Muscle of leg (tissue), 16 donors: ENCODE measurements at places on chromosomes 7 and 10. TPM values are rescaled to one million over a fixed set of nuclear protein-coding genes. Genes with fewer than 3 reads are reported as not detected.

DNA sequence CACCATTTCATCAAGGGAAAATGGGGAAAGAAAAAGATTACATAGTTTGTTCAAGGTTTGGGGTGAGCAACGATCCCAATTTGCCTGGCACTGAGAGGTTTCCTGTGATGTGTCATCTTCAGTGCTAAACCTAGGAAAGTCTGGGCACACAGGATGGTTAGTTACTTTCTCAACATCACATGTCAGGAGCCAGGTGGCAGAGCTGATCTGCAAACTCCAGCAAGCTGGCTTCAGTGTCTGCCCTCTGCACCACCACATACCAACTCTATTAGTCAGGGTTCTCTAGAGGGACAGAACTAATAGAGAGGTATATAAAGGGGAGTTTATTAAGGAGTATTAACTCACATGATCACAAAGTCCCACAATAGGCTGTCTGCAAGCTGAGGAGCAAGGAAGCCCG is 11.3 kb downstream of the ADAM12 start:
- no peaks in the 10 kb centered on the region for H3K27me3 ChIP-seq
- no peak for DNase-seq
- H3K36me3 ChIP-seq, result no peaks in the 10 kb centered on the region
- no peak overlapping the region for H3K4me3 ChIP-seq
- H3K4me1 ChIP-seq, result peaks cover 26% of the 10 kb centered on the region
- no peak overlapping the region for H3K27ac ChIP-seq

DNA sequence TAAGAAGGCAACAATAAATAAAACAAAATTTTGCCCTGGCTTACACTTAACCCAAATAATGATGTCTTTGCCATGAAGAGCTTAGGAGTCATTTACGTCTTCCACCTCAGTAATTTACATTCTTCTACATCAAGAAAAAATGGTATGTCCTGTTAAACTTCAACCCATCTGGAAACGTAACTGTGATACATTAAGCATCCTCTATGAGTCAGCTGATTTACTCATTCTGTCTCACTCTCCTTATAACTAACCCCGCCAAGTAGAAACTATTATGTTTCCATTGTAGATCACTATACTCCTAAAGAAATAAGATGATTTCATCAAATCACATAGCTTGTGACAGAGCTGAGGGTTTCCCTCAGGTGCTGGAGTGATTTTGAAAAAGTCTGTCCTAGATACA is 330.7 kb downstream of the CDC14C start:
- H3K4me3 ChIP-seq, result no peak overlapping the region
- no peak for DNase-seq
- no peaks in the 10 kb centered on the region for H3K4me1 ChIP-seq
- H3K36me3 ChIP-seq, result no peaks in the 10 kb centered on the region
- no peak overlapping the region for H3K27ac ChIP-seq
- no peaks in the 10 kb centered on the region for H3K27me3 ChIP-seq

- no peak overlapping the region for H3K27ac ChIP-seq
- no peak overlapping the region for H3K4me3 ChIP-seq
- H3K36me3 ChIP-seq, result no peaks in the 10 kb centered on the region
- peaks cover 2% of the 10 kb centered on the region for H3K27me3 ChIP-seq
Measured at GRCh38 chr10:6020826-6021225, 41.3 kb downstream of the IL2RA start.

- H3K36me3 ChIP-seq, result no peaks in the 10 kb centered on the region
- H3K4me1 ChIP-seq, result peaks cover 10% of the 10 kb centered on the region
- no peak overlapping the region for H3K4me3 ChIP-seq
- no peak overlapping the region for H3K27ac ChIP-seq
- H3K27me3 ChIP-seq, result peaks cover 20% of the 10 kb centered on the region
- DNase-seq, result no peak
Measured at GRCh38 chr10:25938405-25938804, 4.4 kb downstream of the MYO3A start.

- H3K4me3 ChIP-seq, result no peak overlapping the region
- H3K36me3 ChIP-seq, result no peaks in the 10 kb centered on the region
- no peaks in the 10 kb centered on the region for H3K27me3 ChIP-seq
- DNase-seq, result no peak
- H3K4me1 ChIP-seq, result peaks cover 4% of the 10 kb centered on the region
Measured at GRCh38 chr7:30244340-30244739, 40.1 kb upstream of the ZNRF2 start.

DNA sequence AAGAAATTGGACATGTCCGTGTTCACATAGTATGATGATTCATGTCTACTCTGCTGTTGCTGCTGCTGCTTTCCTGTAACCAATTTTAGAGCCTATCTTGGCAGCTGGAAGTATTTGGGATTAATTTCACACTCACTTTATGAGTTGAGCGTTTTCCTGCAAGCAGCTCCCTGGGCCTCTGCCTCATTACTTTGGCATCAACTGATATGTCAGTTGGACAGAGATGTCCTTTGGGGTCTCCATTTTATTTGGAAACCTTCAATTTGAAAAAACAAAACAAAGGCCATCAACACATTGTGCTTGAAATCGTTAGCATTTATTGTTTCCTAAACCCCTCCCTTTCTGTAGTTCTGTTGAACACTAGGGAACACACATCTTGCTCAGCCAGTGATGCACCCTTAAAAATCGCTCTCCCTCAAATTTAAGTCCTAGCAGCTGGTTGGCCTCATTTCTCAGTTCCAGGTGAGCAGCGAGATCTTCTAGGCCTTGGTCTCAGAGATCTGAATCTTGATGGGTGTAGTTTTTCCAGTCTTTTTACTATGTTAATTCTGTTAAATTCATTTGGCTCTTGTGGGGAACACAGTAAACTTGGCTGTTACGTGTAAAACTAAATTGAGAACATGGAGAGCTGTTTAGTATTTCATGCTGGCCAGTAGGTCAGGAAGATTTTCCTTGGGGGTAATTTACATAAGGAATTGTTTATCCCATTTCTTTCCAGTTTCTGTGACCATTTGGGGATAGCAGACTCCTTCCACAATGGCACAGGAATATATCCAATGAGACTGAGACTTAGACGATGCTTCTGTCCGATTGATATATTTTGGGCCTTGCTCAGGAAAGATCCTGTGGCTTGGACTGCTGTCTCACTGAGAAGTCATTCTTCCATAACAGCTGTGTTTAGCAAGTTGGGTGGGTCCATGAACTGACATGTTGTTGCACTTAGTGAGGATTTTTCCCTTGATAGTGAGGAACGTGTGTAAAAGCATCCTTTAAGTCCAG is 371.6 kb downstream of the BBS9 start:
- peak; percentile 96 for DNase-seq
- H3K27me3 ChIP-seq, result no peaks in the 10 kb centered on the region
- H3K36me3 ChIP-seq, result no peaks in the 10 kb centered on the region
- H3K27ac ChIP-seq, result peak overlapping the region; percentile 78
- H3K4me1 ChIP-seq, result peaks cover 22% of the 10 kb centered on the region
- H3K4me3 ChIP-seq, result no peak overlapping the region

GRCh38 chr7:31382722-31383121 is 42.2 kb upstream of the NEUROD6 start:
- no peaks in the 10 kb centered on the region for H3K27me3 ChIP-seq
- DNase-seq, result no peak
- no peaks in the 10 kb centered on the region for H3K4me1 ChIP-seq
- no peak overlapping the region for H3K4me3 ChIP-seq

DNA sequence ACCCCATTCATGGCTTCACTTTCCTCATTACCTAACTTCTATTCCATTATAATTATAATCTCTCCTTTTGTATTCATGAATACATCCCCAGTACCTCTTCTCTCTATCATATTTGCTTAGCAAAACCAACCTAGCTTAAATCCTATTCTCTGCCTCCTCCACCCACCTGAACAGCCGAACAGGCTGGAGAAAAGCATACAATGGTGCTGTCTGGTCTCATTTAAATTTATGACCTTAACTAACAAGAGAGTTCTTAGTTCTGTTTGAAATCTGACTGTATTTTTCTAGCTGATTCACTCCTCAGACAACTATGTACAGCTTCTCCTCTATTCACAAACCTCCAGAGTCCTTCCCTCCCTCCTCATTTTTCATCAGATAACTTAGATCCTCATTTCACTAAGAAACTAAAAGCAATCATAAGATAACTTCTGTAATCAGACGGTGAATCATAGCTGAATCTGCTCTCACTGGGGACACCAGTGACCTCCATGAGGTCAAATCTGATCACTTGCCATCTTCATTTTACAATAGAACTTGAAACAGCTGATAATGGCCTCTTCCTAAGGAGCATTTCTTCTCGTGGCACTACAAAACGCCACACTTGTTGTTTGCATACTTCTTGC is 233.9 kb upstream of the AOAH start:
- H3K36me3 ChIP-seq, result no peaks in the 10 kb centered on the region
- H3K27ac ChIP-seq, result no peak overlapping the region
- no peaks in the 10 kb centered on the region for H3K4me1 ChIP-seq
- H3K27me3 ChIP-seq, result peaks cover 4% of the 10 kb centered on the region

DNA sequence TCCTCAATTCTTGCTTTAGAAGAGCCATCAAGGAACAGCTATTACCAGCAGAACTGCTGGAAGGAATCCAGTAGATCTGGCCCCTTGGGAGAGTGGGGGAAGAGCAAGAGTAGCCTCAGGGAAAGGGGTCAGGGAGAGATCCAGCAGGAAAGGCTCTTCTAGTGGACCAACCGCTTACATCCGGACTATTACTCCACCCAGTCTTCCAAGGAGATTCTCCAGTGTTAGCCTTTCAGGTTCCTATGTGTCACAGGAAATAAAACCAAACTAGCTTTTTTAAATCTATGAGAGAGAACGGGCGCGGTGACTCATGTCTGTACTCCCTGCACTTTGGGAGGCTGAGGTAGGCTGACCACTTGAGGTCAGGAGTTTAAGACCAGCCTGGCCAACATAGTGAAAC is 34.3 kb downstream of the TET1 start:
- peak; percentile 20 for DNase-seq
- H3K4me1 ChIP-seq, result peaks cover 13% of the 10 kb centered on the region
- no peaks in the 10 kb centered on the region for H3K27me3 ChIP-seq
- no peak overlapping the region for H3K27ac ChIP-seq
- no peak overlapping the region for H3K4me3 ChIP-seq
- H3K36me3 ChIP-seq, result peaks cover 6% of the 10 kb centered on the region

DNA sequence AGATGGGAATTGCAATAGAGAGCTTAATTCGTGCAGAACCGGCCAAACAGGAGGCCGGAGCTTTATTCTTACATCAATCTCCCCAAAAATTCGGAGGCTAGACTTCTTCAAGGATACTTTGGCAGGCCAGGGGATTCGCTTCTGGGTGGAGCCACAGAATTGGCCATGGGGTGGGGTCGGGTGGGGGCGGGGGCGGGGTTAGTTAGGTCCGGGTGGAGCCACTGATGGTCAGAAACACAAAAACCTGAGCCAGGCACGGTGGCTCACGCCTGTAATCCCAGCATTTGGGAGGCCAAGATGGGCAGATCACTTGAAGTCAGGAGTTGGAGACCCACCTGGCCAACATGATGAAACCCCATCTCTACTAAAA is 87.5 kb downstream of the SEPTIN14 start:
- no peak for DNase-seq
- no peaks in the 10 kb centered on the region for H3K36me3 ChIP-seq
- H3K4me1 ChIP-seq, result no peaks in the 10 kb centered on the region
- H3K27me3 ChIP-seq, result no peaks in the 10 kb centered on the region
- H3K27ac ChIP-seq, result no peak overlapping the region
- no peak overlapping the region for H3K4me3 ChIP-seq

GRCh38 chr10:74072503-74072902 is 74.6 kb downstream of the VCL start:
- no peaks in the 10 kb centered on the region for H3K4me1 ChIP-seq
- DNase-seq, result no peak
- H3K4me3 ChIP-seq, result no peak overlapping the region
- H3K36me3 ChIP-seq, result peaks cover 32% of the 10 kb centered on the region

GRCh38 chr10:70337201-70337651 is 45.2 kb downstream of the LRRC20 start:
- peaks cover 7% of the 10 kb centered on the region for H3K27me3 ChIP-seq
- H3K27ac ChIP-seq, result no peak overlapping the region
- peaks cover 17% of the 10 kb centered on the region for H3K36me3 ChIP-seq
- no peak for DNase-seq
- H3K4me3 ChIP-seq, result no peak overlapping the region

- H3K4me3 ChIP-seq, result no peak overlapping the region
- no peak overlapping the region for H3K27ac ChIP-seq
- peaks cover 2% of the 10 kb centered on the region for H3K27me3 ChIP-seq
- H3K36me3 ChIP-seq, result no peaks in the 10 kb centered on the region
- no peak for DNase-seq
- no peaks in the 10 kb centered on the region for H3K4me1 ChIP-seq
Measured at GRCh38 chr10:125448596-125448995, 234.4 kb downstream of the TEX36 start.

DNA sequence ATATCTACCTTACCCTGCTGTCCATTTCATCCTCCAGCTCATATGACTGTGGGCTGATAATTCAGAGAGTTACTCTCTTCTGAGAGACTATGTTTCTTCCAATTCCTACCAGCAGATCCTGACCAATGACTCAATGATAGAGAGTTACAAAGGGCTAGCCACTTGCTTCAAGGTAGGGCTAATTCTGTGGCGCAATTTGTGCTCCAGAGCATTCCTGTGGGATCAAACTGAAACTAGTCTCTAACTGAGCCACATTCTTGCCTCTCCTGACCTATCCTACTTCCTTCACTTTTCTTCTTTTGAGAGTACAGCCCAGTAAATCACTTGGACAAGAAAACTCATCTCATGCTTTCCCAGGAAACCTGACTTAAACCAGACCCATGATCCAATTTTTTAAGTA is 17.9 kb upstream of the ASZ1 start:
- H3K4me3 ChIP-seq, result no peak overlapping the region
- H3K27me3 ChIP-seq, result no peaks in the 10 kb centered on the region
- no peak for DNase-seq

Gene UNCX
- total RNA-seq, result not detected

Gene ANKRD30A
- not detected for total RNA-seq

Gene ITPRIP
- total RNA-seq, result 2.6 TPM

Gene IL6
- 0.44 TPM for total RNA-seq

Gene SPAM1
- not detected for total RNA-seq

Gene CCDC3
- total RNA-seq, result 10.5 TPM

Gene GRID2IP
- total RNA-seq, result 0.09 TPM
